Stimulated activated CD8-positive, alpha-beta memory T cell treated with anti-CD3 and anti-CD28 coated beads, Interleukin-7, amount 100 ng/mL, for 4 hours (primary cell): ENCODE measurements at places on chromosomes 4 and X.

GRCh38 chr4:48718818-48719465 lies 61.1 kb downstream of the FRYL start:
- DNase-seq, result no peak

GRCh38 chr4:76591992-76592391 lies 157.0 kb downstream of the SHROOM3 start:
- DNase-seq, result no peak

DNA sequence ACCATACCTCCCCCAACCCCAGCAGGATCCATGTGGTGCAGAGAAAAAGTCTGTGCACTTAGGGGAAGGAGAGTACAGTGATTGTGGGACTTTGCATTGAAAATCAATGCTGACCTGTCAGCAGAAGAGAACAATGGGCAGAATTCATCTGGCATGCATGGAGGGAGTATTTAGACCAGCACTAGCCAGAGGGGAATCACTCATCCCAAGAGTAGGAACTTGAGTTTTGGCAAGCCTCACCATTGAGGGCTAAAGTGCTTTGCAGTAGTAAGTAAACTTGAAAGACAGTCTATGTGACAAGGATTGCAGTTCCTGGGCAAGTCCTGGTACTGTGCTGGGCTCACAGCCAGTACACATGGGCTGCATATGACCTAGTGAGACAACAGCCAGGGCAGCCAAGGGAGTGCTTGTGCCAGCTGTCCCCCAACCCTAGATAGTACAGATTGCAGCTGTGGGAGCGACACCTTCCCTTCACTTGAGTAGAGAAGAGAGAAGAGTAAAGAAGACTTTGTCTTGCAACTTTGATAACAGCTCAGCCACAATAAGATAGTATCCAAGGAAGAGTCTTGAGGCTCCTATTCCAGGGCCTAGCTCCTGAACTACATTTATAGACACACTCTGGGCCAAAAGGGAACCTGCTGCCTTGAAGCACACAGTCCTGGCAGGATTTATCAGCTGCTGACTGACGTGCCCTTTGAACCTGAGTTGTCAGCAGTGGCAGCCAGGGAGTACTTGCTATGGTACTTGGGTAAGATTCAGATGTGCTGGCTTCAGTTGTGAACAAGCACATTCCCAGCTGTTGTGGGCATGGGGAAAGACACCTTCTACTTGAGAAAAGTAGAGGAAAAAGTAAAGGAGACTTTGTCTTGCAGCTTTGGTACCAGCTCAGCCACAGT lies 48.7 kb downstream of the HDX start:
- DNase-seq, result no peak

DNA sequence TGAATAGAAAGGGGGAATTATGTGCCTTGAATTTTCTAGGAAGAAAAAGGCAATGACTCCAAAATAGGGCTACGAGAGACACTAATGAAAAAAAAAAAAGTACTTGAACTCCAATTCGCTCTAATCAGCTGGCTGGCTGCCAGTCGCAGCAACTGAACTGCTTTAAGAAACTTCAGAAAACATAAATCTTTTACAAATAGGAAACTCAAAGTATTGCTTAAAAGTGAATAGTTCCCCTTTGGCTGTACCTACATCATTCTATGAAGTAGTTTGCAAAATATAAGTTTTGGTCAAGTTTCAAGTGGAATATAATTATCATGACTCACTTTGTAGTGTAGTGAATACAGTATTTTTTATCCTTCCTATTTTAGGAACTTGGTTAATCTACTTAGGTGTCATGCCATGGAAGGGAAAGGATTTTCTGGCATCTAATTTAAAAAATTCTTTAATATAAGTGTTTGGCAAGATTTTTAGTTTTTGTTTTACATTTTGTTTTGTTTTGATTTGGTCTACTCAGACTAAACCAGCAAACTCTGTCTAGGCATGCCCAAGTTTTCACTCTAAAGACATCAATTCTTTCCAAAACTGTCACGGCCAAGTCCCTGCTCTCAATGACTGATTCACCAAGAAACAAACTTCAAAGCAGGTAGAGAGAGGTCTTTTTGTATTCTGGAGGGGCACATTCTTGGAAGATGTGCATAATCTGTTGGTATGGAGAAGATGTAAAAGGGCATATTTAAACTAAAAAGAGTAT lies 382.4 kb upstream of the GALNT7 start:
- DNase-seq, result no peak

DNA sequence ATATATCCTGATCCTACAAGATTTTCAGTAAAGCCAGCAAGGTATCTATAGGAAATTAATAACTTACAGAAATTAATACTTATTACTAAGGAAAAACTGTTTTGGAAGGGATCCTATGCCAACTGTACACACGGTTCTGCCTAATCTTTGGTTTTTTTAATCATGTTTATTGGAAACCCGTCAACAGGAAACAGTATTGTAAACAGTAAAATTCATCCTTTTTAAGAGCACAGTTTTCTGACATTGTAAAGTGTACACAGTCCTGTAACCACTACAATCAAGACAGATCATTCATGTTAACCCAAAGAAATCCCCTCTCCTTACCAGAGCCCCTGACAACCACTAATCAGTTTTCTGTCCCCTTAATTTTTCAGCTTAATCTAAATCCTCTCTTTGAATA lies 9.9 kb downstream of the ABCG2 start:
- no peak for DNase-seq

- DNase-seq, result no peak
These were observed 728.2 kb downstream of the ARAP2 start for GRCh38 chr4:35516102-35516501.

DNA sequence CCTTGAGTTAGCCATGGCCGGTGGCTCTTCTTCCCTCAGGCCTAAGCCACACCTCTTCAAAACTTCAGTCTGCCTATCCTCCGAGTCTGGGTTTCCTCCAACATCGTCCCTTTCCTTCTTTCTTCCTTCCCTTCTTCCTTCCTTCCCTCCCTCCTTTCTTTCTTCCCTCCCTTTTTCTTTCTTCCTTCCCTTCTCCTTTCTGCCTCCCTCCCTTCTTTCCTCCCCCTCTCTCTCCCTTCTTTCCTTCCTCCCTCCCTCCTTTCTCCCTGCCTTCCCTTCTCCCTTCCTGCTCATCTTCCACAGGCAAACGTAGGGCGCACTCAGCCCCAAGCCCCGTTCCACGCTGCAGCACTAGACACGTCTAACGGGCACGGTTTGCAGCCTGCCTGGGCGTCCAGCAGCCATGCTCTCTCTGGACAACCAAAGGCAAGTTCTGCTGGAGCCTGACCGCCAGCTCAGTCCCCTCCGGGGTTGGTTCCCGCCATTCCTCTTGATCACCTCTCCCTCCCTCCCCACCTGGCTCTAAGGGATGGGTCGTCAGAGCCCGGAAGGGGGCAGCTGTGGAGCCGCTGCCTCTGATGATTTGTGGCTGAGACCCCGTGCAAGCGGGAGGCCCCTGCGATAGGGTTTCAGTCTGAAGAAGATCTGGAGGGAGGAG lies 34.1 kb upstream of the CLDN24 start:
- DNase-seq, result no peak

GRCh38 chr4:77579406-77580076 lies 26.1 kb upstream of the CXCL13 start:
- no peak for DNase-seq

DNA sequence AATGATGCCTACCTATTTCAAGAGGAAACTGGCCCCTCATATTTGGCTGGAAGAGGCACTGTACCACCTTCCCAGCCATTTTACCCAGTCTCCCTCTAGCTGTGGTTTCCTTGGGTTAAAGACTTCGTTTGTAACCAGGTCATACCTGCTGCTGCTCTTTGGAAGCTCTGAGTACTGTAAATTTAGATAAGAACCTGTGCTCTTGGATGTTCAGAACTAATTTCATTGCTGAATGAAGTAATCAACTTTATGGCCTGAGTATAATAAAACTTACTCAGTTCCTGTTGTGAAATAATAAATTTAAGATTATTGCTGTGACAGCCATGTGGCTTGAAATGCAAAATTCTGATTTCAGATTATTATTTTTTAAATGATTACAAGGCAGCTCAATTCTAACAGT lies 12.2 kb downstream of the MTTP start:
- DNase-seq, result no peak

DNA sequence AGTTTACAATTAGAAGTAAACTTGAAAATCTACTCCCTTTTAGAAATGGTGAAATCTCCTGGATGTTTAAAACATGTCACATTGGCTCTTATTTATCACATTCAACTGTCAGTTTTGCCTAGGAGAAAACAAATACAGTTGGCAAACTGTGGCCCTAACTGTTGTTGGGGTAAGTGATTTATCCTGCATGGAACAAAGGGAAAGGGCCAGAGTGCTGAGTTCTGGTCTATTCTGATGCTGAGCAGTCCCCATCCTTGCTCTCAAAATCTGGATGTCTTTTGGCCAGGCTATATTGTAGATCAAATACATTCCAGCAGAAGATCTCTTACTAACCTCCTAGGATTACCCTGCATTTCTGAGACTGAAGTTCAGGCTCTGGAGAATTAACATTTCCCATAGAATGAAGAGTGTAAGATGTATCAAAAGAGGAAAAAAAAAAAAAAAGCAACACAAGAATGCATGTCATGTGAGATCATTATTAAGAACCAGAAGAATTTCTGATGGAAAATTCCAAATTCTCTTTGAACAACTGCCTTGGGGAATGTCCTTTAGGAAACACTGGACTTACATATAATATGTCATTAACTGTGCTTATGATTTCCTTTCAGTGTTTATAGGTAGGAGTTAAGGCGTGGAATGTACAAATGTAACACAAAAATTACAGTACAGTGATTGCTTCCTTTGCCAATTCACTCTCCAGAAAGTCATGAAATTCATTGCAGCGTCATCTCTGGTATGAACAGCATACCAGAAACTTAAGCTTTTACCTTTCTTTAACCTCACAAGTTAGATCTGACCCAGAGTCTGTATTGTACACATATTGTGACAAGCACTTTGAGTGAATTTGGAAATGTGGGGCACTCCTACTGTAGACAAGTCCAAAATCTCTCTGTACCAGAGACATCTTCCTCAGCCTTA lies 1012.5 kb upstream of the LCORL start:
- no peak for DNase-seq

- no peak for DNase-seq
These were observed 5.8 kb upstream of the TMEM271 start for GRCh38 chr4:581753-582361.

DNA sequence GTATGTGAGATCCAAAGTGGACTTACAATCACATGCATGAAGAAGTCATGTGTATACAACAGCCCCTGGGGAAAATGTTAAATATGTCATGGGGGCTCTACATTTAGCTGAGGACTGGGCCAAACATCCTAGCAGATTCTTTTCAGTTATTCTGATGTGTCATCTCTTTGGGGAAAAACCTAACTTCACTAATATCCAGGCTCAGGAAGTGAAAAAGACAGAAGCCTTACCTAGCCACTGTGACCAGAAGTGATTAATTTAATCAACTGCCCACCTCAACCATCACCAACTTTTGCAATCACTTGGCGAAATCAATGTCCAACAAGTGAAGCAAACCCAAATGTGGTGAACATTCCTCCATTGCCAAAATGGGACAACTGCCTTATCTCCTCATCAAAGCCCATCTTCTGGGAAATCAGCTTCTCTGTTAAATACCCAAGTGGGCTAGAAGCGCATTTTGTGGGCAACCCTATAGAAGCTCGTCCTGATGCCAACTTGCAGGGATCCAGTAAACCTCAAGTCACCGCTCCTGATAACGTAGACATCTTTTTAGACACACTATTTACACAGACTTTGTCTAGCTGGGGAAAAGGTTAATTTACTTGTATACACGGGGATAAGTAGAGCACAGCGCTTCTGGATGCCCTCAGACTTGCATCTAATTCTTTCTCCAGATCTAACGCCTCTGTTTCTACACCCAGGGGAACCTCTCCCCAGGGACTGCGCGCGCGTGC lies 1.4 kb upstream of the HHIP start:
- DNase-seq, result no peak

DNA sequence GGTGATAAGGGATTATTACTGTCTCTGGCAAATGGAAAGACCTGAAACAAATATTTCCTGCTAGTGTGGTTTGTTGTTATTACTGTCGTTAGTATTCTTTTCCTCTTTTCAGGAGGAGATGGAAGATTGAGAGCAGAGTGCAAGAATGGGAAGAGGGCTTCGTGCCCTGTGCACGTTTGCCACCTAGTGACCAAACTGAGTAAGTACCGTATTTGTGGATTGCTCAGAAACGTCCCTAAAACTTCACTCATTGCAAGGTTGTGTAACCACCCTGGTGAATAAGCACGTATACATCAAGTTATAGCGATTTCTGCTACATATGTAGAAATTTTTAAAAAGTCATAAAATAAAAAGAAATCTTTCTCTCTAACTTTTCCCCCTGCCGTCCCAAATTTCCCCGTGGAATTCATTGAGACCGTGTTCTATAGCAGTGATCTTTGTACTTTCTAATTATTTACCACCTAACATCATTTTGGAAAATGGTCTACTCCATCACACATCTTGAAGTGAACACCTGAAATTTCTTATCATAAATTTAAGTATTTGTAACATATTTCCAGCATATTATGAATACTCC lies 24.3 kb downstream of the LINC00632 start:
- no peak for DNase-seq

DNA sequence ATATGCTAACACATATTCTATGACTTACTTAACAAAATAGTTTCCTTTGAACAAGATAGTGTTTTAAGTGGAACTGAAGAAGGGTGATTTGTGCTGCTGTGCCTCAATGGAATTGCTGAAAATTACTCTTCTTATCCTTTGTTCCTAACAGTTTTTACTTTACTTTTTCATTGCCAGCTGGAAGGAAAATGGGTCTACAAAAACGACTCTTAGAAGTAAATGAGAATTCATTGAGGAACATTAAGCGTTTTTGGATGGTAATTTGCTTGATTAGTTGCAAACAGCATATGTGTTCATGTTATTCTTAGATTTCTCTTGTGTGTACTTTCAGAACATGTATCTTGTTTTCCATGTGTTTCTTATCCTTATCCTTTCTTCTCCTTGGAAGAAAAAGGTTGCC lies 170.4 kb upstream of the VEGFC start:
- no peak for DNase-seq

- DNase-seq, result no peak
These were observed 1646.9 kb upstream of the ADGRL3 start for GRCh38 chr4:59553063-59553720.

- DNase-seq, result no peak
These were observed 61.1 kb upstream of the RBMX start for GRCh38 chrX:136941396-136942337.

DNA sequence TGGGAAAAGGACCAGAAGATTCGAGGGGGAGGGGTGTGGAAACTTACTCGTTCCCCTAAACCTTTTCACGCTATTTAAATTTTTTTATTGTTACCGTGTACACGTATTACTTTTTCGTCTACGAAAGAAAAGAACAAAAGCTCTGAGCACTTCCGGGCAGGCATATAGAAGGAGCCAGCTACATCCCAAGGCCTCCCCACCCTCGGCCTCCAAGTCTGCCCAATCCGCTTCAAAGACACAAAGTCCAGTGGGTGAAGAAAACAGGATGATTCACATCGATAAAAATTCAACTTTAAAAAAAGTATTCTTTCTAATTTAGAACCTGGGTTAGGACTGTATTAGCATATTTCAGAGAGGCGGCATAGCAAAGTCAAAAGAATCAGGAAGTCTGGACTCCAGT lies 23.1 kb downstream of the SEL1L3 start:
- DNase-seq, result no peak
